ENCODE measurements at places on chromosomes 12 and 14.
A peak's percentile ranks its signal among the peaks of the same experiment; 100 is the strongest.

- DNase-seq, result no peak
Observed at GRCh38 chr14:87873741-87874140, 119.2 kb downstream of the GALC start.

GRCh38 chr12:116879509-116880212, 1.6 kb downstream of the HRK start:
- no peak for DNase-seq

GRCh38 chr12:124453419-124454351, 113.7 kb downstream of the NCOR2 start:
- DNase-seq, result peak; percentile 72

GRCh38 chr12:19759227-19759626, 319.9 kb downstream of the AEBP2 start:
- no peak for DNase-seq

DNA sequence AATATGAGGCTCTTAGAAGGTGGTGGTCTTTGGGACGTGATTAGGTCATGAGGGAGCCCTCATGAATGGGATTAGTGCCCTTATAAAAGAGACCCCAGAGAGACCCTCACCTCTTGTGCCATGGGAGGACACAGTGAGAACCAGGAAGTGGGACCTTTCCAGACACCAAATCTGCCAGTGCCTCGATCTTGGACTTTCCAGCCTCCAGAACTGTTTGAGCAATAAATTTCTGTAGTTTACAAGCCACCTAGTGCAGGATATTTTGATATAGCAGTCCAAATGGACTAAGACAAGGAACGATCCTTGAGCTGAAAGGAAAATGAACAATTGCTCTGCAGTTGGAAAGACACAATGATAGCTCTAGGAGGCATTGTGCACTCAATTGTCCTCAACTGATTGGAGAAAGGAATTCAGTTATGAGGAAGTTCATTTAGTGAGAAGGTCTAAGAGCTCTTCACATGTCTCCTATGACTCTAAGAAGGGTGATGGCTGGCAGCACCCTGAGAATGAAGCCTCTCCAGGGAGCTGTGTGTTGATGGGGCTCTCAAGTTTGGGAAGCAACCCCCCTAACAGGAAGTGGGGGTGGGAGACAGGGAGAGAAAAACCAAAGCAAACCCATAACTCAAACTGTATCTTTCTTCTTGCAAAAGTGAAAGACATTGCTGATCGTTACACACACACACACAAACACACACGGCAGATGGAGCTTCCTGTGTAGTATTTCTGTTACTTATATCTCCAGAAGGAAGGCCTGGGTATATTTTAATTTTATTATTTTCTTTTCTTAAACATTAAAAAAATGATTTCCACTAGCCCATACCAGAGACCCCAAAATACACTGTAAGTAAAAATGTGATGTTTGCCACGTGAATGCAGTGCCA, 21.0 kb downstream of the CHST11 start:
- DNase-seq, result no peak

- DNase-seq, result no peak
Observed at GRCh38 chr12:4265280-4265679, 8.3 kb upstream of the CCND2 start.

GRCh38 chr12:120223458-120224303, 22.8 kb upstream of the RPLP0 start:
- no peak for DNase-seq

- no peak for DNase-seq
Observed at GRCh38 chr12:130434560-130434959, 96.9 kb downstream of the PIWIL1 start.

DNA sequence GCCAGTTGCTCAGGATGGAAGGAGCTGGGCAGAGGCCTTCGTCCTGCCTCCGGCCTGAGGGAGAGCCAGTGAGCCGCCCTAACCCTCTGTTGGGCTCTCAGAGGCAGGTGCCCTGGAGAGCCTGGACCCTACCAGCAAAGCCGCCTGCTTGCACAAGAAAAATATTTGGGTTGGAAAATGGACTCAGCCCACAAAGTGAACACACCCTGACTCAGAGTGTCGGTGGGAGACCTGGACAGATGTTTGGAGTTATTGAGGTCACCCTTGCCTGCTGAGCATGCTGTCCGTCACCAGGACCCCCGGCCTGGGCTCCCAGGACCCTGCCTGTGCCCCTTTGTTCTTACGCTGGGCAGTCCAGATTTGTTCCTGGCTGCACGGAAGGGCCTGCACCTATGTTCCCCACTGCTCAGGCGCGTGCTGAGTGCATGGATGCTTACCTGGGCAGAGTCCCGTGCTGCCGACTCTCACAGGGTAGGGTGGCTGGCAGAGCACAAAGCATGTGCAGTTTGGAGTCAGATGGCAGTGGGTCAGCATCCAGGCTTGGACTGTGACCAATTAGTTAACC, 22.4 kb downstream of the FAM181A start:
- no peak for DNase-seq

GRCh38 chr12:67674417-67674816, 25.9 kb downstream of the DYRK2 start:
- DNase-seq, result no peak

DNA sequence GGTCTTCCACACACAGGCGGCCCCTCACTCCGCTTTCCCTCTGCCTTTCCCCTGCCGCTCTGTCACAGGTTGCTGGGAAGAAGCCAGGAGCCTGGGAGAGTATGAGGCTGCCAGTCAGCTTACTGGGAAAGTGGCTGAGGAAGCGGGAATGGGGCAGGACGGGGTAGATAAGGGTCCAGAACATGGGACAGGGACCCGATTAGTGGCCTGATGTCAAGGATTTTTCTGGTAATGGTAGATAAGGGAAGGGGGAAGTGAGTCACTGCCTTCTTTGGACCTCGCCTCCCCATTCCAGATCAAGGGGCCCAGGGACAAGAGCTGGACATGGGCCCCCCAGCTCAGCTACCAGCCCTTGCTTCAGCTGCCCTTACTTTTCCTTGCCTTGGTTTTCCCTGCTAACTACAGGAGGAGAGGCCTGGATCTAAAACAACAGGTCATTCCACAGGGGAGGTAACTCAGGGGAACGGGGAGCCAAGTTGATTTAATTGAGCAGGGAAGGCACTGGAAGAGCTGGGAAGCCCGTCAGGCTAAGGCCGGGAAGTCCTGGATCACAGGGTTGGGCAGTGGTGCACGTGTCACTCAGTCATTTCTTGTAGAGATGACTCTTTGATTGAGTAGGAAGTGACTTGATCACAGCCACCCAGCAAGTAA, 3.5 kb upstream of the LPAR5 start:
- no peak for DNase-seq

GRCh38 chr14:68590201-68590522, 202.7 kb downstream of the ZFP36L1 start:
- no peak for DNase-seq

DNA sequence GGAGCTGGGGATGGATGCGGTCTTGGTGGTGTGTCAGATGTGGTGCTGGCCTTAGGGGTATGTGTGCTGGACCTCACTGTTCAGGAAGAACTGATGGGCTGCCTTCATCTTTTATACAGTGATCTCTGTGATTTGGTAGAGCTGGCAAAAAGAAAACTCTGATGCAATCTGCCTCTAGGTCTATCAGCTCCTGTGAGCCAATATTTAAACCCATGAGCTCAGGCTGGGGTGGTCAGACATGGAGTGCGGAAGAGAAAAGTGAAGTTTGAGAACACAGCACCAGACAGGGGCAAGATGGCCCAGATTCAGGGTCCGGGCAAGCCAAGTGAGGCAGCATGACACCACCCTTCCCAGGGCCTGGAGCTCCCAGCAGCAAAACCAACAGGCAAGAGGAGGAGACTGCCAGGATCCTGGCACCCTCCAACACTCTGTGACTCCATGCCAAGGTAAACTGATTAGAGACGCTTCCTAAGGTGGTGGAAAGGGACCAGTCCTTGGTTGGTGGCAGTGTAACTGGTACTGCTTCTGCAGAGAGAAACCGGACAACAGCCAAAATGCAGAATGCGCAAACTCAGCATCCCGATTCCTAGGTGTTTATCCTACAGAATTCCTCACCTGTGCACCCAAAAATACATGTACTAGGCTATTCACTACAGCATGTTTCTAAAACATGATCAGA, 82.3 kb downstream of the CHGA start:
- DNase-seq, result no peak

- DNase-seq, result no peak
Observed at GRCh38 chr14:94113908-94114588, 3.5 kb downstream of the IFI27 start.

GRCh38 chr12:116138364-116138763, 139.1 kb downstream of the MED13L start:
- DNase-seq, result no peak

DNA sequence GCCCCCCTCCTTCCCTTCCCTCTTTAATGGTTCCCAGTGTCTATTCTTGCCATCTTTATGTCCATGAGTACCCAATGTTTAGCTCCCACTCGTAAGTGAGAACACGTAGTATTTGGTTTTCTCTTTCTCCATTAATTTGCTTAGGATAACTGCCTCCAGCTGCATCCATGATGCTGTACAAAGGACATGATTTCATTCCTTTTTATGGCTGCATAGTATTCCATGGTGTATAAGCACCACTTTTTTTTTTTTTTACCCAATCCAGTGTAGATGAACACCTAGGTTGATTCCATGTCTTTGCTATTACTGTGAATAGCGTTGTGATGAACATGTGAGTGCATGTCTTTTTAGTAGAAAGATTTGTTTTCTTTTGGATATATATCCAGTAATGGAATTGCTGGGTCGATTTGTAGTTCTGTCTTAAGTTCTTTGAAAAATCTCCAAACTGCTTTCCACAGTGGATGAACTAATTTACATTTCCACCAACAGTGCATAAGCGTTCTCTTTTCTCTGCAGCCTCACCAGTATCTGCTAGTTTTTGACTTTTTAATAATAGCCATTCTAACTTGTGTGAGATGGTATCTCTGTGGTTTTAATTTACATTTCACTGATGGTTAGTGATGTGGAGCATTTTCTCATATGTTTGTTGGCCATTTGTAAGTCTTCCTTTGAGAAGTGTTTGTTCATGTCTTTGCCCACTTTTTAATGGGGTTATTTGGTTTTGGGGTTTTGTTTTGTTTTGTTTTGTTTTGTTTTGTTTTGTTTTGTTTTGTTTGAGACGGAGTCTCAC, 26.0 kb downstream of the RPS29 start:
- DNase-seq, result no peak

GRCh38 chr12:4392223-4392742, 12.8 kb upstream of the FGF23 start:
- no peak for DNase-seq

- no peak for DNase-seq
Observed at GRCh38 chr12:102144221-102144620, 24.2 kb downstream of the PARPBP start.

- DNase-seq, result no peak
Observed at GRCh38 chr12:22190969-22191368, 143.5 kb downstream of the ST8SIA1 start.

GRCh38 chr12:74066476-74066875, 471.2 kb upstream of the ATXN7L3B start:
- DNase-seq, result no peak

DNA sequence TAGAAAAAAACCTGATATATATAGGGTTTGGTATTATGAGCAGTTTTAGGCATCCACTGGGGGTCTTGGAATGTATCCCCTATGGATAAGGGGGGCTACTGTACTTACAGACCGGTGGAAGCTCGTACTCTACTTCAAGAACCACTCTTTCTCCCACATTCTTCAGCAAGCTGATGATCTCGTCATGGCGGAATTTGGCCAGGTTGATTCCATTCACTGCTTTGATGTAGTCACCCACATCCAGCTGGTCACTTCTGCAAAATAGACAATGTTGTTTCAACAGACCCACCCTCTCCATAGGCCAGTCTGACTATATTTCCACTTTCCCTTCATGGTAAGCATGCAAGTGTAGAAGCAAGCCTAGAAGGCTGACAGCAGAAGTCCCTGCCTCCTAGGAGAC, 139.9 kb downstream of the GRIP1 start:
- DNase-seq, result no peak

DNA sequence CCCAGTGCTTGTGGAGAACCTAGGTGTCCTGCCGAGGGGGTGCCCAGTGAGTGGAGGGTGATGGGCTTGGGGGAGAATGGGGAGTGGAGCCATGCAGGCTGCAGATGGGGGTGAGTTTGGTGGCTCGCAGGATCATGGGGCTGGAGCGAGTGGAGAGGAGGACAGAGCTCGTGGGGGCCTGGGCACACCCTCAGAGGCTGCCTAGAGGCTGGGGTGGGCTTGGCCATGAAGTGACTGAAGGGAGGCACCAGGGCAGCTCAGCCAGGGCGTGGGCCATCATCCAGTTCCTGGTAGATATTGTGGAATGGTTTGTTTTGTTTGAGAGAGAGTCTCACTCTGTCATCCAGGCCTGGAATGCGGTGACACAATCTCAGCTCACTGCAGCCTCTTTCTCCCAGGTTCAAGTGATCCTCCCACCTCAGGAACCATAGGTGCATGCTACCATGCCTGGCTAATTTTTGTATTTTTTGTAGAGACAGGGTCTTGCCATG, 43.4 kb upstream of the AMN start:
- no peak for DNase-seq

- no peak for DNase-seq
Observed at GRCh38 chr12:4296751-4297150, 23.2 kb downstream of the CCND2 start.

GRCh38 chr14:26859483-26859882, 261.6 kb upstream of the NOVA1 start:
- DNase-seq, result no peak

GRCh38 chr12:24839268-24839791, 109.6 kb downstream of the BCAT1 start:
- DNase-seq, result peak; percentile 66

DNA sequence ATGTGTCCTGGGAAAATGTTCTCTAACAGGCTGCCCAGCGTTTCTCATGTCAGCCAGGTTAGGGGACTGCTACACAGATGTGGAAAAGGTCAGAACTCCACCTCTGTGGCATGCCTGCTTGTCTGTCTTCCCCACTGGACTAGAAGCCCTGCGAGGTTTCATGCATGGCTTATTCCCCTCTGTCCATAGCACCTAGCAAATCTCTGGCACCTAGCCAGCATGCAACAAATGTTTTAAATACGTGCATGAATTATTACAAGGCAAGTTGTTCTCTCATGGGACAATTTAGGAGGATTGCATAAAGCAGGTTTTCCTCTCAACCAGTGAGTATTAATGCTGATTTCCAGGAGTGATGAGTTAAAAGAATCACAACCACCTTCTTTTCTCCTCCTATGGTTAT, 21.4 kb upstream of the KCNK13 start:
- no peak for DNase-seq

DNA sequence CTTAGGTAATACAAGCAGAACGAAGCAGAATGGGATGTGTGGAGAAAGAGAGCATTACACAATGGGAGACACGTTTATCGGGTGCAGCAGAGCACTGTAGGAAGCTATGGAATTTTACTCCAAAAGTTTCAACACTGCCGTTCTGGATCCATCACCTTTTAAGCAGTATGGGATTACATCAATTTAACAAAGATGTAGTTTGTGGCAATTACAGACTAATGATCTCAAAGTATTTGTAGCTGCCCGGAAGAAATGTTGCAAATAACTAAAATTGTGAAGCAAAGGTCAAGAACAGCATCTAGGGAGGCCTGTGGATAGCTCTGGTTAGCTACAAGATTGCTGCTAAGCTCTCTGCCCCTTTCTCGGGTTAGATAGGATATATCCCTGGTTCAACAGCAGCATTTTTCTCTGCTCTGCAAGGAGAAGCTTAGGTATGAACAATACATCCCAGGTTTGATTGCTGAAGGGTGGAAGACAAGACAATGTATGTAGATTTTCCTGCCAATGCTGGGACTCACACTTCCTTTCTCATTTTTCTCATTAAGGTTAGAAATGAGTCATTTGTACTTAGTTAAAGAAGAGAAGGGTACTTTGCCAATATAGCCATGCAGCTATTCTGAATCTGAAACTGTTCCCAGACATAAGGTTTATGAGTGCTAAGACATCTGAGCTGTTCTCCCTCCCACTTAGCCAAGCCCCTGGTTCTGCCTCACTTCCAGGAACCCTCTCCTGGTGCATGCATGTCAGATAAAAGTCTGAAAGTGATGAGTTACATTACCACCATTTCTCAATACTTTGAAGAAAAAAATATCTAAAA, 75.0 kb upstream of the HIF1A start:
- DNase-seq, result peak; percentile 70

Measured in stimulated activated CD4-positive, alpha-beta T cell treated with anti-CD3 and anti-CD28 coated beads, Interleukin-12 subunit alpha, Interleukin-12 subunit beta, amount 100 ng/mL, for 48 hours (primary cell).